Memory B cell (primary cell): ENCODE measurements at places on chromosomes 16 and 17.
A peak's percentile ranks its signal among the peaks of the same experiment; 100 is the strongest.

- no peak for DNase-seq
Measured at GRCh38 chr16:56506941-56507340, 12.9 kb downstream of the BBS2 start.

- no peak for DNase-seq
Measured at GRCh38 chr17:32161506-32162365, 19.4 kb downstream of the RHOT1 start.

GRCh38 chr16:84029297-84030047 lies 13.1 kb downstream of the SLC38A8 start:
- DNase-seq = no peak

- no peak for DNase-seq
Measured at GRCh38 chr16:72844225-72844920, 203.6 kb downstream of the ZFHX3 start.

DNA sequence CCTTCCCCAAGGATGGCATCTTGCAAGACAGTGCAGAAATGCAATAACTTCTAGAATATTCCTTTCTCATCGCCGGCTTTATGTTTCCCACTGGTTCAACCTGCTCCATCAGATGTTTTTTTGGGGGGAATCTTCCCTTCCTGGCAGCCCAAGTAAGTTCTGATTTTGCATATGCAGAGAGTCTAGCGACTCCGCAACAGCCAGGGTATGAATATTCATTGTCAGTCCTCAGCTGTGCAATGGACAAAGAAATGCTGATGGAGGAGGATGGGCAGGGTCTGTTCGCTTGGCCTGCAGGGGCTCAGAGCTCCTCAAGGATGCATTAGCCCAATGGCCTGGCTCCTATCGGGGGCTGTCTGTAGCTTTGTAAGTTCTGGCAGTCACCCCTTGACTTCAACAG lies 358.8 kb upstream of the CCL2 start:
- no peak for DNase-seq

- no peak for DNase-seq
Measured at GRCh38 chr16:10940501-10941079, 1.7 kb downstream of the DEXI start.

GRCh38 chr17:81428121-81428515 lies 32.9 kb downstream of the BAHCC1 start:
- DNase-seq = no peak

- no peak for DNase-seq
Measured at GRCh38 chr16:27676839-27677238, 126.9 kb downstream of the KATNIP start.

GRCh38 chr16:21642861-21643260 lies 9.5 kb downstream of the IGSF6 start:
- no peak for DNase-seq

- no peak for DNase-seq
Measured at GRCh38 chr17:66835476-66835875, 559 bp downstream of the CACNG5 start.

DNA sequence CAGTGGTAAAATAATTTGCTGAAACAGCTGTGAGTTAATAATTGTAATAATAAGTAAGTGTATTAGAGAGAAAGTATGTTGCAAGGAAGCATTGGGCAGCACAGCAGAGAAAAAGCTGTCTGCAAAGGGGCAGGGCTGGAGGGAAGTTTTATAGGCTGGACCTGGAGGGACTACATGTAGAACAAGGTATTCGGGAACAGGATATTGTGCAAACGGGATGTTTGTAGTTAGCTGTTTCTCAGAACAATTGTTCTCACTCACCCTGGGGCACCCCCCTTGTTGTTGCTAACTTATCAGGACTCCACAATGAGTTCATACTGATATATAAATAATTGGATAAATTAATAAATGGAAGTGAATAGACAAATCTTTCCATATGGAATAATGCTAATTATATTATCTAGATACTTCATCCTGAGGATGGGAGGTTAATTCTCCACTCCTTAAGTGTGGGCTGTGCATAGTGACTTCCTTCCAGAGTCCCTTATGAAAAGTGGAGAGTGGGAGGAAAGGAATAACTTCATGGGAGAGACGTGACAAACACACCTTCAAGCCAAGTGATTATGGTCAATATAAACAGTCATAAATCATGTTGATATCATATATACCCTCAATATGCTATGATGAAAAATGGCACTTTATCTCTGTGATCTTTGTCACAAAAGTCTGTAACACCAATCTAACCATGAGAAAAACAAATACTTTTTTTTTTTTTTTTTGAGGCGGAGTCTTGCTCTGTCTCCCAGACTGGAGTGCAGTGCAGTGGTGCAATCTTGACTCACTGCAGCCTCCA lies 85.4 kb downstream of the PPM1E start:
- no peak for DNase-seq

DNA sequence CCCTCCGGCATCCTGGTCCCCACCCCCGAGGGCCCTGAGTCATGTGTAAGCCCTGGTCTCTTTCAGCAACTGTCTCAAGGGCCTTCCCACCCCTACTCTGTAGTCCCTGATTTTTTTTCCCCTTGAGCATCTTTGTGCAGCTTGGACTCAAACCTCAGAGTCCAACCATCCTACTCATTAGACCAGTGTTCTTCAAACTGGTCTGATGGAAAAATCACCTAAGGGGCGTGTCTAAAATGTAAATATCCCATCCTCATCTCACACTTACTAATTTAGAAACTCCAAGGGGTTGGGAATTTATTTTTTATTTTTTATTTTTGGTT lies 624 bp downstream of the G6PC3 start:
- no peak for DNase-seq

DNA sequence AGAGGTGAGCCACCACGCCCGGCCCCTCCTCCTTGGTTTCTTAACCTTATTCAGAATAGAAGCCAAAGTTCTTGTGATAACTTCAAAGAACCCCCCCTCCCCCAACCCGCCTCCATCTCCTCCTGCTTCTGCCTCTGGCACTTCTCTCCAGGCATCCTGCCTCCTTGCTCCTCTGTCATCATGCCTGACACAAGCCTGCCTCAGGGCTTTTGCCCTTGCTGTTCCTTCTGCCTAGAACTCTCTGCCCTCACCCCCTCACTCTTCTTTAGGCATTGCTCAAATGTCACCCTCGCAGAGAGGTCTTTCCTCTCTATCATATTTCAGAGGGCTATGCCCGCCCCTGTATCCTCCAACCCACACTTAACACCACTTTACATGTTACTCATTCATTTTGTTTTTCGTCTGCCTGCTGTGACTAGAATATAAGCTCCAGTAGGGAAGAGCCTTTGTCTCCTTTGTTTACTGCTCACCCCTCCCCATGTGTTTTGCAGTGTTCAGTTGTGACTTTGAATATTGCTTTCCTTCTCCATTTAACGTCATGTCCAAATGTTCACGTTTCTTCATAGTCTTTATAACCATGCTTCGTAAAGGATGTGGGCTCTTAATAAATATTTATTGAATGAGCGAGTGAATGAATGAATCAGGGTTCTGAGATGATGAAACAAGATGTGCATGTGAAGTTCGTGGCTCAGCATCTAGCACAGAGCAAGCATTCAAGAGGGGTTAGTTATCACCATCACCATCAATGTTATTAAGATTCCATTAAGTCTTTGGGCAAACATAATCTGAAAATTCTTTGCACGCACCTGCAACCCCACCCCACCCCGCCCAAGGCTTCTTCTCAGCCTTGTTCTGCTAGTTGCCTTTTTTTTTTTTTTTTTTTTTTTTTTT lies 186.2 kb upstream of the WSCD1 start:
- no peak for DNase-seq

DNA sequence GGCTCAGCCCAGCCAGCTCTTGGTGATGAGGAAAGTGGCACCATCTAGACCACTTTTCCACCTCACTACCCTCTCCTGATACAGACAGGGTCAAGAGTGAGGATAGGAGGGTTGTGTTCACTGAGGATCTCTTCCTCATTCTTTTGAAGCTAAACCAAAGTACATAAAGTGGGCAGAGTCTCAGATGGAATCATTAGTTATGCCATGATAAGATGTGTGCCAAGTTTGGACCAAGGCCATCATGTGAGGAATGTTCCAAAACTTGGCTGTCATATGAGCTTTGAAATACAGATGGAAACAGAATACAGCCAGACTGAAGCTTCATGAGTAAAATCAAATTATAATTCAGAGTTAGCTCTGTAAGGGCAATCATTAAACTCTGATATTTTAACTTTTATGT lies 37.2 kb downstream of the ACSM1 start:
- no peak for DNase-seq

DNA sequence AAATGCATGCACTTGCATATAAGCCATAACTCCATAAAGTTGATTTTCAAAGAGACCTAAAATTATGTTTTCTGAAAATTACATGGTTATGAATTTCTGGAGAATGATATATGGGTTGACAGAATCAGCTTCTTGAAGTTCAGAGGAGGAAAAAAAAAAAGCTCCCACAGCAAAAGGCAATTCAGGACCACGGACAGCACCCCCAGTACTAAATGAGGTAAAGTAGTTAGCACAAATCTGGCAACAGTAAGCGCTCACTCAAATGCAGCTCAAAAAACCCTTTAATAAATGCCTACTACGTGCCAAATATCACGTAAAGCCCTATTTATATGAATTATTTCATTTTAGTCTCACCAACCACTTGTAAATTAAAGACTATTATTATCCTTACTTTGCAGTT lies 135.2 kb downstream of the SHISA9 start:
- DNase-seq = no peak

DNA sequence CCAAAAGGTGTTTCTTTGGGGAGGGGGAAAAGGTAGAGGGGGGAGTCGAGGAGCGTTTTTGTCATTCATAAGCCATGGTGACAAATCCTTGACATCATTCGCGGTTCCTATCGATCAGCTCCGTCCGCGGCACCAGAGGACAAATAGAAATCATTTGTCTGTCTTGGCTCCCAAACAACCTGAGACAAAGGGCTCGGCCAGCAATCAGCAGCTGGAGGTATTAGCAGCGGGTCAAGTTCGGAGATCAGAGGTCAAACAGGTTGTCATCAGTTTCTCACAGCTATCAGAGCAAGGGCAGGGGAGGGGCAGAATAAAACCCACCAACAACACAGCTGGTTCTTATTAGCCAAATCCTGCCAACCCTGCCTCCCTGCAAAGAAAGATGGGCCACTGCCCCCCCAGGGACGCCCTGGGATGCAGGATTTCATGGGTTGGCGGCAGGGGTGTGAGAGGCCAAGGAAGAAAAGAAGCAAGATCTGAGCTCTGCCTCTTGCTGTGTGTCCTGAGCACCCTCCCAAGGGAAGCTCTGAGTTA lies 145.3 kb upstream of the LHX1 start:
- no peak for DNase-seq

DNA sequence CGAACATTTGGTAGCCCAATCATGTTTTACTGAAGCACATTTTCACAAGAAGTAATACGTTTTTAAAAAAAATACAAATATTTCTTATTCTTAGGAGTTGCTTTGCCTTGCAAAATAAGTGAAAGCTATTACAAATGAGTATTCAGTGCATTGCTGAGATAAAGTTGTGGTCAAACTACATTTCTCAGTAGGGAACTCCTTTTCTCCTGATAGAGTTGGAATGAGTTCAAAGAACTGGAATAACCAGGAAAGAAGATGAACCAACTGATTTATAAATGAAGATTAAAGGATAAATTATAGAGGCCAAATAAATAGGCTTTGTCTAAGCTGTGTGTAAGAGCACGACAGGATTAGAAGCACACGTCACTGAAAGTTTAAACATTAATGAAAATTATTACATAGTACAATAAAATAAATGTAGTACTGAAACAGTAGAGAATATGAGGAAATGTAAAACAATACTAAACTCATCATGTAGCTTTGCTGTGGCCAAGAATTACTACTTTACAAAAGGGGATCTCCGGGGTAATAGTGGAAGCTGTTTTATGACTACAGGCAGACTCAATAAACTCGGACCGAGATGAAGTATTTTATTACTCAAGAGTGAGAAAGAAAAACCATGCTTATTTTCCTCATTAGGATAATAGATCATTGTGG lies 73.6 kb downstream of the KCNJ2 start:
- DNase-seq = no peak

DNA sequence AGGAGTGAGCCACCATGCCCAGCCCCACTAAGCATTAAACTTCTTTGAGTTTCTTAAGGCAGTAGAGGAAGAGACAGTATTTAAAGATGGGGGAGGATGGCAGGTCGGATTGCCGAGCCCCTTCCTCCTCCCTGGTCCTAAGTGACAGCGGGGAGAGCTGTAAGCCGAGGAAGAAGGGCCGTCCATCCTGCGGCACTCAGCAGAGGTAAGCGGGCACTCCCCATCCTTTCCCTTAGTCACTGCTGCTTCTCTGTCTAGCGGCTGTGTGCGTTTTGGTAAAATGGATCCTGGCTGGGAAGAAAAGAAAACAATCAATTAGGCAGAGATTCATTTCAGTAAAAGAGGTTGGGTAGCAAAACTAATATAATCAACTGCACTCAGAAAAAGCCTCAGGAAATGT lies 13.9 kb downstream of the DNAAF1 start:
- DNase-seq = no peak

GRCh38 chr17:36498155-36498554 lies 11.7 kb downstream of the ZNHIT3 start:
- DNase-seq = no peak

DNA sequence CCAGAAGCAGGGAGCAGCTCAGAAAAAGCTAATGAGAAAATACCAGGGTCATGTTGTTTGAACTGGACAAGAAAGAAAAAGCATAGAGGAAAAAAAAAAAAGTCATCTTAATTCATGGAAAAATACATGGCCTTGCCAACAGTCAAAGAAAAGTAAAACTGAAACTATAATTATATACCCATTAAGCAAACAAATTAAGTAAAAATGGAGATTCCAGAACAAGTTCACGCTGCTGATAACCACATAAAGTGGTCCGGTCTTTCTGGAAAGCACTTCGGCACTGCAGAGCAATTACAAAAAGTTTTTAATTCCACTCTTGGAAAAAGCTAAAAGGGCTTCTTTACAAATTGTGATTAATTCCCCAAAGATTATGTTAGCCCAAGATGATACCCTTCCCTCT lies 12.4 kb upstream of the P2RX5 start:
- DNase-seq = no peak

- no peak for DNase-seq
Measured at GRCh38 chr17:16652847-16653366, 743 bp downstream of the ZNF624 start.

DNA sequence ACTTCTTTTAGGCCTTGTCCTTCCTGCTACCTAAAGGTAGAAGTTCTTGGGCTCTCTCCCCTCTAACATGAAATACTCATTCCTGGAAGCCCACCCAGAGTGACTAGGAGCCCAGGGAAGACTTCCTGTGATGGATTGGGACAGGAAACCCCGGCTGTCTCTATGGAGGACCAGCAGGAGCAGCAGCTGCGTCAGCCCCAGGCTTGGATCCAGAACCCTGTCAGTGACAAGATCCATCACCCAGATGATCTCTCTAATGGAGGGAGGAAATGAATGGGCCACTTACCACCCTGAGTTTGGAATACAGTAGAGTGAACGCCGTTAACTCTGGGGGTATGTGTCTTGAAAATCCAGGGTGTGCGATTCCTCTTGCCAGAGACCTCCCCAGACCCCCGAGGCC lies 195.7 kb upstream of the WSCD1 start:
- no peak for DNase-seq

GRCh38 chr16:80167657-80168390 lies 373.0 kb upstream of the DYNLRB2 start:
- DNase-seq = no peak

- no peak for DNase-seq
Measured at GRCh38 chr16:81940781-81941560, 70.3 kb downstream of the SDR42E1 start.

- DNase-seq = peak; percentile 6
Measured at GRCh38 chr17:31095236-31096105, 694 bp downstream of the NF1 start.
